Sigmoid colon (tissue), 7 donors: ENCODE measurements at places on chromosomes 7 and 10. TPM values are rescaled to one million over a fixed set of nuclear protein-coding genes. Genes with fewer than 3 reads are reported as not detected.

The CBX3 gene
- 58.1 TPM for total RNA-seq

The PALD1 gene
- total RNA-seq = 17.2 TPM

DNA sequence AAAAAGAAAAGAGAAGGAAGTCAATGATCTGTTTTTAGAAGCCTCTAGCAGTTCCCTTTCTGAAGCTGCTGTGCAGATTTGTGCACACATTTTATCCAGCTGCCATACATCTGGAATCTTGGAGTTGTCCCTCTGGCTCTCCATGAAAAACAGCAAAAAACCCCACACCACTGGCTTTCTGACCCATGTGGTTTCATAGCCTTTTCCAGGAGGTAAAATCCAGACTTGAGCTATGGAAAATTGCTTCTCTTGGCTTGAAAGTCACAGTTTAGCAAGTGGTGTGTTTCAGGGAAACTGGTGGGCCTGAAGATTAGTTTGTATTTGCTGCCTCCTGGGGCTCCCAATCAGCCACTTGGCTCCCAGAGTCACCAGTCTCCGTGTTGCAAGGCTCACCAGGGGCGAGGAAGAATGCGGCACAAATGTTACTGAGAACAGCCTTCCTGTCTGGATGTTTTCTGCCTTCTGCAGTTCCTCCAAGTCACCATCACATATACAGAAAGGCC, 50.1 kb upstream of the ADRB1 start:
- DNase-seq = peak; percentile 71

GRCh38 chr7:121494516-121494915, 98.4 kb upstream of the FAM3C start:
- DNase-seq = no peak

GRCh38 chr7:130492523-130493274, 814 bp downstream of the MEST start:
- DNase-seq = no peak

DNA sequence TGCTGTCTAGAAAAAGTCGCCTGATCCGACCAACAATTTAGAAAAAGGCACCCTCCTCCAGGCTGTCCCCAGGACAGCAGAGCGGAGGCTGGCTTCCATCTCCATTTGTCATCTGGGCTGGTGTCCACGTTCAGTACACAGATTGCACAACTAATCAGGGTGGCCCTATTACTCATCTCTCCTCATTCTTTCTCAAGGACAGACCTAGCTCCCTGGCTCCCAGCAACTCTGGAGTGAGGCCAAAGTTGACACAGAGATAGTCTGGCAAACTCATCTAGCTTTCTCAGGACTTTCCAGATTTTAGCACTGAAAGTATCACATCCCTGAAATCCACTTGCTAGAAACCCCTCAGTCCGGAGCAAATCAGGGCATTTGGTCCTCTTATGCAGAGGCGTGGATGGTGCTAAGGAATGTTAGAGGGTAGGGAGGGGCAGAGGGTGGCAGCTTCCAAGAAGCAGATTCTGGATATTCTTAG, 75.1 kb downstream of the DNAH11 start:
- DNase-seq = peak; percentile 85

GRCh38 chr7:139034336-139034735, 1.5 kb downstream of the ZC3HAV1L start:
- no peak for DNase-seq

- no peak for DNase-seq
These were observed 116.0 kb downstream of the SLIT1 start for GRCh38 chr10:97069576-97070362.

DNA sequence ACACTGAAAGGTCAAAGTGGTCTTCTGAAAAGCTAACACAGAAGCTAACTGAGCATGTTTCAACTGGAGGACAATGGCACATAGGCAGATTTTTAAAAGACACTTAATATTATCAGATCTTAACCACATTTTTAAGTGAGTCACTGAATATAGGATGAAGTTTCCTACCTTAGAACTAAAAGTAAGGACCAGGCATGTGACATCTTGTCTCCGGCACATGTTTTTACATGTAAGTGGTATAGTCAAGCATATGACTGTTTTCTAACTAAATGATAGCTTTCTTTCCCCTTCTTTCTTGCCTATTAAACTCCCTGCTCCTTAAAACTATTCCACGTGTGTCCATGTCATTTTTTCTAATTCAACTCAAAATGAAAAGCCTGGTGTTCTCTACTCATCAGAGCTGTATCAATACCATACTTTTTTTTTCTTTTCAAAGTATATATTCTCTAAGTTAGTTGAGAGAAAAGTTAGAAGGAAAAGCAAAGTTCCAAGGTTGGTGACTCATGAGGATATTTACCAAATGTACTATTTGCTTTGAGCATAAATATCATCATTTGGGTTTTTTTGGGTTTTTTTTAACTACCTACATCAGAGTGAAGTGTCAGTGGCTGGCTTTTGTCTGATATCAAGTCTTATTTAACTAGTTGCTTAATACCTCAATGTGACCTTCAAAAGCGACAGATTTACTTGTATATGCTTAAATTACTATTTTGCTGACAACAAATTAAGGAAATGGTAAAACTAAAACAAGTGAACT, 127.5 kb downstream of the CRPPA start:
- DNase-seq = no peak

GRCh38 chr10:117260084-117260483, 19.2 kb downstream of the SLC18A2 start:
- no peak for DNase-seq

DNA sequence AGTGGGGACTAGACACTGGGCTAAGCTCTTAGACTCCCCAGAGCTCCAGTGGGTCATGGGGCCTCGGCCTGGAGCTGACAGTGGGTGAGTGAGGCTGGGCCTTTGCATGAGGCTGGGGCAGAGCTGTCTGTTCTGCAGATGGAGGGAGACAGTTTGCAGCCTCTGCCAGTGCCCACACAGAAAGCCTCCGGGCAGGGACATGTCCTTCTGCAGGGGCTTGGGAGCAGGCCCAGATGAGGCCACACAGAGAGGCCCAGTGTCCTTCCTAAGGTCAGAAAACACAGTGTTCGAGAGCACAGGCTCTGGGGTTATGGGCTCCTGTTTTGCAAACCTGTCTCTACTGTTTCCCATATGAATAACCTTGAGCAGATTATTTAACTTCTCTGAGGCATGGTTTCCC, 25.1 kb upstream of the HK1 start:
- DNase-seq = no peak

DNA sequence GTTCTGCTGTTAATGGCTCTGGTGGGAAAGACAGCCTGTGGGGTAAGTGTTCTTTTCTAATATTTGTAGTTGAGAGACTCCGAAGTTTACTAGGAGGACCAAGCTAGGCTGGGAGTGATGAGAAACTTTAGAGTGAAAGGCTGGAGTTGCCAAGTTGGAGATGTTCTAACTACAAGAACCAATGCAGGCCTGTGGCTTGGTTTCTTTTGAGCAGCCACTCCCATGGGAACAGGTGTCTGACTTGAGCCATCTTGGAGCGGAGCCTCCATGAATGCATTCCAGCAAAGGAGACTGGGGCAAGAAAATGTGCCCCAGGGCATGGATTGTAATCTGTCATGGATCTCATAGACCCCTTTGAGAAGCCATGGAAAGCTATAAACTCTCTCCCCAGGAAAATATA, 296 bp downstream of the HABP2 start:
- DNase-seq = no peak

- DNase-seq = no peak
These were observed 312.1 kb upstream of the MEOX2 start for GRCh38 chr7:15998617-15999016.
